ENCODE measurements at places on chromosomes 1 and 21. TPM values are rescaled to one million over a fixed set of nuclear protein-coding genes. Genes with fewer than 3 reads are reported as not detected.

The CAPN9 gene
- total RNA-seq, result 0.12 TPM

The FCRL1 gene
- not detected for total RNA-seq

The CA6 gene
- not detected for total RNA-seq

- no peak overlapping the region for H3K27ac ChIP-seq
- H3K4me3 ChIP-seq, result no peak overlapping the region
- DNase-seq, result peak; percentile 39
Observed at GRCh38 chr21:34367320-34367935, 3.6 kb downstream of the KCNE2 start.

DNA sequence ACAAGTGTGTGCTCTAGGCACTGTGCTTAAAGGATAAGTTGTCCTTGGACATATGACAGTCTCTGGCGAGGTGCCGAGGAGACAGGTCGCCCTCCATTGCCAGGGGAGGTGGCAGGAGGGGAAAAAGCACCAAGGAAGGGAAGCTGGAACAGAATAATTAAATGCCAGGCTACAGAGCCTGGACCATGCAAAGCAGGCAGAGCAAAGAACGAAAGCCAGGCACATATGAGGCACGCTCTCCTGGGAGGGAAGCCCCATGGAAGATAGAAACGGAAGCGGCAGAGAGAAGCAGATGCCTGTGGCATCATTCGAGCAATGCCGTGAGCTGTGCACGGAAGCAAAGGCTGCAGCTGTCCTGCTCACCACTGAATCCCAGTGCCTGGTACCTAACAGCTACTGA lies 91.2 kb downstream of the JAK1 start:
- no peak overlapping the region for H3K4me3 ChIP-seq
- no peak overlapping the region for H3K27ac ChIP-seq
- H3K27me3 ChIP-seq, result no peaks in the 10 kb centered on the region

Measured in ovary (tissue), 10 donors.